Caco-2 (cell line): ENCODE measurements at places on chromosomes 3 and 15.

- DNase-seq, result no peak
Measured at GRCh38 chr15:58726867-58727266, 22.6 kb downstream of the ADAM10 start.

DNA sequence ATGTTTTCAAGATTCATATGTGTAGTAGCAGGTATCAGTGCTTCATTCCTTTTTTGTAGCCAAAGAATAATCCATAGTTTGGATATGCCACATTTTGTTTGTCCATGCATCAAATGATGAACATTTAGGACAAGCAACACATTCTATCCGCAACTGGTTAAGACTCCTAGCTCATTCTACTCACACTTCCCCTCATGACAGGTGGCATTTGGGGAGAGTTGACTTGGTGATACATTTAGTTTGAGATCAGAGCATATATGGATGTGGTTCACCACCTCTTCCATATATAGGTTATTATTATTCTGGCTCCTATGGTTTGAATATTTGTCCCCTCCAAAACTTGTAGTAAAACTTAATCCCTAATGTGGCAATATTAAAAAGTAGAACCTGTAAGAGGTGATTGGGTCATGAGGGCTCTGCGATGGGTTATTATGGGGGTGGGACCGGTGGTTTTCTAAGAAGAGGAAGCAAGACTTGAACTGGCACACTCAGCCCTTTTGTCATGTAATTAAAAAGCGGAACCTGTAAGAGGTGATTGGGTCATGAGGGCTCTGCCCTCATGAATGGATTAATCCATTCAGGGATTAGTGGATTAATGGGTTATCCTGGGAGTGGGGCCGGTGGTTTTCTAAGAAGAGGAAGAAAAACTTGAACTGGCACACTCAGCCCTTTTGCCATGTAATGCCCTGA is 75.3 kb upstream of the HRH1 start:
- no peak for DNase-seq

DNA sequence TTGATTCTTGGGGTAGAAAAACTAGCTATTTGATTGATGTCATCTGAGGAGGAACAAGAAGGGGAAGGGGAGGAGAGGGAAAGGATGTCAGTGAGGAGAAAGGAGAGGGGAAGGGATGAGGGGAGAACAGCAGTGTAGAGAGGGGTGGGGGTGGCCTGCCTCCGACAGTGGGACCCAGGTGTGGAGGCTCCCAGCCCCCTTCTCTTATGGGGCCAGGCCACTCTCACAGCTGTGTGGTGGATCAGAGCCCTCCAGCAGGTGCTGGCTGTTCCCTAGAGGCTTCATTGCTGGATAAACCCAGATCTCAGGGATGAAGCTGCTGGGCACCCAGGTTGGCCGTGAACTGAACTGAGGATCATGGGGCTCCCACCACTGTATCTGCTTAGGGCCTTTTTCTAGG is 264.5 kb downstream of the CHST2 start:
- DNase-seq, result no peak

- no peak for DNase-seq
Measured at GRCh38 chr15:42914728-42915497, 5.7 kb downstream of the TTBK2 start.

DNA sequence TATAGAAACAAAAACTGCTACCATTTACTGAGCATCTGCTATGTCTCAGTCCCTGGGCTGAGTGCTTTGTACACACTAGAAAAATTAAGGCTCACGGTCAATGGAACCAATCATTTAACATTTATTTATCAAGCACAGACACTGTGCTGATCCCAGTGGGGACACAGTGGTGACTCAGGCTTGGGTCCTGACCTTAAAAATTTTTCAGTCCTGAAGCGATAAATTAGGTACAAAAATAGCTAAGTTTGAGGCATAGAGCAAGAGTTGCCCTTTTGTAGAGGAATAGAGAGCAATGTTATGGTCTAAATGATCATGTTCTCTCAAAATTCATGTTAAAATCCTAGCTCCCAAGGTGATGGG is 85.1 kb downstream of the CRYGS start:
- no peak for DNase-seq

GRCh38 chr3:196624067-196624790 is 15.3 kb upstream of the NRROS start:
- DNase-seq, result no peak

GRCh38 chr3:174859114-174859735 is at the start of gene NAALADL2:
Gene NAALADL2 (plus strand): TSS chr3:174859334.
- DNase-seq, result no peak

GRCh38 chr3:14389166-14389606 is 13.2 kb upstream of the SLC6A6 start:
- no peak for DNase-seq

- no peak for DNase-seq
Measured at GRCh38 chr15:70566047-70566835, 197.1 kb downstream of the UACA start.

DNA sequence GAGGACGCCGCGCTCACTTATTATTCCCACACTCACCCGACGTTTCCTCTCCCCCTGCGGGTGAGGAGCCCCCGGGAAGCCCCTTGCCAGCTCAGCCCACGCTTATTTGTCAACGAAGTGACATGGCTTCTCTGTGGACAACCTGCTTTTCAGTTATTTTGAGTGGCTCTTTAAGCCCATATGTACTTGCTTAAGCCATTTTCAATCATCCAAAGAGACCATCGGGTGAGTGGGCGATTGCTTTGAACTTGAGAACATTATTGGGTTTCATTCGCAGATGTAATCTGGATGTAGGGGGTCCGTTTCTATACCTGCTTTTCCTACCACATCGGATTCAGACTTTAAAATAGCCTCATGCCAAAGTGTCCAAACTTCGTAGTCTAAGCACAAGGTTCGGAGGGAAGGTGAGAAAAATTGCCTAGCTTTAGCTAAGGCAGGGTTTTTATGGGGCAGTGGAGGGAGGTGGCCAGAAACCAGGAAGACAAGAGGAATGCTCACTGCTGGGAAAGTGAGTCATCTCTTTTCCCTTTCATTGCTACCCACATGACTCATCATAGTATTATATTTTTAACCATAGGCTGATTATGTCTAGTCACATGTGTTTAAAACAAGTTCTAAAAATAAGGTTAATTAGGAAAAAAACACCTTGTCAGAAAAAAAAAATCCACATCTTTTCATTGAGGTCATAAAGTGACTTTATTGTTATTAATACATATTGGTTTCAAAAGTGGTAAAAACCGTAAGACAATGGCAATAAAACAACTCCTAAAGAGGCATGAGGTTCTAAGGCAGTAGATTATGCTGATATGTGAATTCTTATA is 773.1 kb upstream of the NR2F2 start:
- DNase-seq, result no peak

GRCh38 chr3:111616417-111617105 is 21.4 kb upstream of the ZBED2 start:
- DNase-seq, result no peak

DNA sequence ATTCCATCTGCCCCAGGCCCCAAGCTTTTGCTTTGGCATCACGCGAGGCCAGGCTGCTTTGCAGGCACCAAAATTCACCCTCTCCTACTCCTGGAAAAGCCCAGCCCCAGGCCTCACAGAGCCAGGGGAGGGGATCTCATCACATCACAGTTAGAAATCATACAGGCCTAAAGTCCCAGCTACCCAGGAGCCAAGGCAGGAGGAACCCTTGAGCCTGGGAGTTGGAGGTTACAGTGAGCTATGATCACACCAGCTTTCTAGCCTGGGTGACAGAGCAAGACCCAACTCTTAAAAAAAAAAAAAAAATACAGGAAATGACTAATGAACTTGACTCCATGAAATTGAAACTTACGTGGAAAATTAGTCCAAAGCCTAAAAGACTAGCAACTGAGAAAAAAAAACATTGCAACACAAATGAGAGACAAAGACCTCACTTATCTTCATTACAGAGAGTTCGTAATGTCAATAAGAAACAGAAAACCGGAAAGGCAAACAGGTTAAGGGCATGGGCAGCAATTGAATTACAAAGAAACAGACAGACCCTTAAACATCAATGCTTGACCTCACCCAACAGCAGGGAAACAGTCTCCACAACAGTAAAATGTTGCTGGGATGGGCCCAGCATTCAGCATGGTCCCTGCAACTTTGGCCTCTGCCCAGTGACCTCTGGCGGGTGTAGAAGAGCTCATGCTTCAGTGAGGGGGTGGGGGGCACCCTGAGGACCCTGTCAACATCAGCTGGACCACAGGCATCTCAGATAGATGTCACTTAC is 151.5 kb downstream of the LRRK1 start:
- DNase-seq, result no peak
